H9 (cell line): ENCODE measurements at places on chromosomes 3 and 15. TPM values are rescaled to one million over a fixed set of nuclear protein-coding genes. Genes with fewer than 3 reads are reported as not detected.

Gene CLK3
- 40.8 and 41.0 TPM in 2 replicates for total RNA-seq

DNA sequence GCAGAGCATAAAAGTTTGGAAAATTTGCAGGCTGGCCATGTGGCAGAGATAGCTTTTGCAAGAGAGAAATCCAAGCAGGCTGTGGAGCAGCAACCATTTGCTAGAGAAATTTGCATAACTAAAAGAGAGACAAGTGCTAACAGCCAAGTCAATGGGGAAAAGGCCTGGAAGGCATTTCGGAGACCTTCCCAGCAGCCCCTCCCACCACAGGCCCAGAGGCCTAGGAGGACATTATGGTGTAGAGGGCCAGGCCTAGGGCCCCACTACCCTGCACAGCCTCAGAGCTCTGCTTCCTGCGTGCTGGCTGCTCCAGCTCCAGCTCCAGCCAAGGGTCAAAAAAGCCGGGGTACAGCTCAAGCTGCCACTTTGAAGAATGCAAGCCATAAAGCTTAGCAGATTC, 82.7 kb downstream of the MYO5A start:
- H3K4me1 ChIP-seq, result peaks cover 2% of the 10 kb centered on the region; the same call in 1 of the 2 replicates
- H3K27ac ChIP-seq, result no peak overlapping the region
- H3K36me3 ChIP-seq, result peaks cover 28% of the 10 kb centered on the region
- DNase-seq, result peak; percentile 57

Gene MESP1
- total RNA-seq, result not detected in 2 replicates

DNA sequence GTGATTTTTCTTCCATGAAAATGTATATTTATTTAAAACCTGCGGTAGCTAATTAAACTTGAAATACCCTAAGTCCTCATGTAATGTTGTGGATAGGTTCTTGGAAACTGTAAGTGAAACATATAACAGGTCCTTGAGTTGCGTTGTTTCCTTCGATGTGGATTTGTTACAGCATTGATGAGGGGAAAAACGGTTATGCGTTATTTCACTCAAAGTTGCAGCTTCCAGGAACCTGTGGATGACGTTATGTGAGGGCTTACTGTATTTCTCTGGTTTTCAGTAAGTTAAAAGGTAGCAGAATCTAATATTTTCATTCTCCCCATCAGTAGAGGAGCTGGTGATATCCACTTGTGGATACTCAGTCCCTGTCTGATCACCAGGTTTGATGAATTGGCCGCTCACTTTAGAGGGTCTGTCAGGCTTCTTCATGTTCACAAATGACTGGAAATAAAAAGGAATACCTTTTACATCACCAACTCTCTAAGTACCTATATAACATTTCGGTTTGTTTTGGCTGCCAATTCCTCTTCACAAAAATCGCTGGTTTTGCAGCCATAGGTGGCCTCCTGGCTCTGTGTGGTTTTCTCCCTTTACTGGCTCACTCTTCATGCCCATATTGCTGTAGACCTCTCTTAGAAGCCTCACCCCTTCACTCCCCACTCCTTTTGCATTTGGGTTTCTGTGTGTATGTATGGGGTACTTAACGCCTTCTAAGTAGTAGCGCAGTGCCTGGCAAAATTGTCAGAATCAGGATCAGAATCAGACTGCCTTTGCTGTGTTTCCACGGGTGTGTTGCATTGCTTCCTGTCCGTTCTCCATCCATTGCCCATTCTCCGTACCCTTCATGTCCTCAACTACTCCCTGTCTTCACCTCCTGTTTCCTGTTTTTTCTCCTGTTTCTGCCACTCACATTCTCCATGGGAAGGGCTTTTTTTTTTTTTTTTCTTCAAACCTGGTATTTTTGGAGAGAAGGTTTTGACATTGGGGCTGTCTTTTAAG, 112.6 kb downstream of the FNDC3B start:
- H3K4me1 ChIP-seq, result peaks cover 25% of the 10 kb centered on the region
- peak overlapping the region; percentile 40 for H3K27ac ChIP-seq
- H3K4me3 ChIP-seq, result no peak overlapping the region
- DNase-seq, result no peak
- H3K27me3 ChIP-seq, result no peaks in the 10 kb centered on the region
- no peaks in the 10 kb centered on the region; the same call in 2 of the 3 replicates for H3K36me3 ChIP-seq

GRCh38 chr3:140288595-140288994, 353.6 kb downstream of the CLSTN2 start:
- no peak for DNase-seq
- H3K27ac ChIP-seq, result no peak overlapping the region
- no peaks in the 10 kb centered on the region for H3K27me3 ChIP-seq
- no peak overlapping the region for H3K4me3 ChIP-seq
- peaks cover 4% of the 10 kb centered on the region; the same call in 1 of the 2 replicates for H3K4me1 ChIP-seq
- peaks cover 15% of the 10 kb centered on the region for H3K36me3 ChIP-seq

DNA sequence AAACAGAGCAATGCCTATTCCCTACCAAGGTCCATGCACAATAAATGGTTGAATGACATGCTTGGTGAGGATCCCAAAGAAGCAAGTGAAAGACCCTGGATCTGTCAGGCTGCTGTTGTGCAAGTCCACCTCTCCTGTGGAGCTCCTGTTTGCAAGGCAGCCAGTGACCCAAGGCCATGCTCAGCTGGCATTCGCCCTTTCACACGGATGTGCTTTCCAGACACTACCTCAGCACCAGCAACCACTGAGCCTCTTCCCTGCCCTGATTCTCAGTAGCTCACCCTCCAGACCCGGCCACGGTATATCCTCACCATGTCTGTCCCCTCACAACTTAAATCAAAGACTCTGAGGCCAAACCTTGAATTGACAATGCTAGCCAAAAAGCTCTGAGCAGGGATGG, 23.3 kb downstream of the WWTR1 start:
- no peak overlapping the region for H3K27ac ChIP-seq
- H3K27me3 ChIP-seq, result no peaks in the 10 kb centered on the region
- no peaks in the 10 kb centered on the region; the same call in 1 of the 2 replicates for H3K4me1 ChIP-seq
- peaks cover 2% of the 10 kb centered on the region; the same call in 2 of the 3 replicates for H3K36me3 ChIP-seq
- H3K4me3 ChIP-seq, result no peak overlapping the region

Gene GOLGA6L22
- not detected in 2 replicates for total RNA-seq

DNA sequence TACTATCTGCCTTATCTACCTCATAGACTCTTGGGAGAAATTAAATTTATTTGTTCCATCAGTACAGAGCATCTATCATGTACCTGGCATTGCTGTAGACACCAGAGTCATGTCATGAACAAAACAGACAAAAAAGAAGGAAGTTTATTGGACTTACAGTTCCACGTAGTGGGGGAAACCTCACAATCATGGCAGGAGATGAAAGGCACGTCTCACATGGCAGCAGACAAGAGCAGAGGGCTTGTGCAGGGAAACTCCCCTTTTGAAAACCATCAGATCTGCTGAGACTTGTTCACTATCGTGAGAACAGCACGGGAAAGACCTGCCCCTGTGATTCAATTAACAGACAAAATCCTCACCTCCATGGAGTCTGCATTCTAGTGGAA, 25.6 kb upstream of the ACAP2 start:
- H3K36me3 ChIP-seq, result no peaks in the 10 kb centered on the region; the same call in 2 of the 3 replicates
- DNase-seq, result no peak
- no peaks in the 10 kb centered on the region for H3K27me3 ChIP-seq
- no peak overlapping the region for H3K27ac ChIP-seq
- H3K4me1 ChIP-seq, result no peaks in the 10 kb centered on the region
- no peak overlapping the region for H3K4me3 ChIP-seq

Gene CHRNA7
- total RNA-seq, result 4.4 and 4.8 TPM in 2 replicates

- H3K36me3 ChIP-seq, result peaks cover under 1% of the 10 kb centered on the region; the same call in 1 of the 2 replicates
- H3K4me1 ChIP-seq, result no peaks in the 10 kb centered on the region
- no peak overlapping the region for H3K27ac ChIP-seq
Observed at GRCh38 chr15:99734575-99734974, 1.3 kb upstream of the LYSMD4 start.

Gene BOC
- 3.5 and 4.0 TPM in 2 replicates for total RNA-seq

GRCh38 chr15:94793641-94794040, 562.3 kb downstream of the MCTP2 start:
- no peaks in the 10 kb centered on the region for H3K4me1 ChIP-seq
- H3K27me3 ChIP-seq, result no peaks in the 10 kb centered on the region
- no peaks in the 10 kb centered on the region for H3K36me3 ChIP-seq
- no peak for DNase-seq

DNA sequence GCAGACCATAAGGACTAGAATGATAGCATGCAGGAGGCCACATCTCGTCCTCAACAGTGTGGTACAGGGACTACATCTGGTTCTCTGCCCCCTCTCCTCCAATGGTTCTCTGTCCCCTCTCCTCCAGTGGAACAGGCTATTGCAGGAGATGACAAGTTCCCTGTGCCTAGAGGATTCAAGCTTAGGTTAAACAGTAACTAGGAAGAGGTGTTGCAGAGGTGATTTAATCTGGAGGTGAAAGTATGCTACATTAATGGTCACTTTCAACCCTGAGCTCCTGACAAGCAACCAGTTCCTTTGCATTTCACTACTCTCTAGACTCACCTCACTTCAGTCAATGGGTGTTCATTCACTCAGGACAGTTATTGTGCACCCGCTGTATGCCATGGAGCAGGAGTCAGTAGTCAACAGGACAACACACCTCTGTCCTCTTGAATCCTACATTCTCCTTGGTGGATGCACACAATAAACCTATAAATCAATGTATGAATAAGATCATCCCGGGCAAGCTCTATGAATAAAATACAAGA, 16.0 kb downstream of the SPATA12 start:
- no peak overlapping the region; the same call in 2 of the 3 replicates for H3K4me3 ChIP-seq
- DNase-seq, result no peak
- no peaks in the 10 kb centered on the region for H3K36me3 ChIP-seq
- no peaks in the 10 kb centered on the region; the same call in 1 of the 2 replicates for H3K27me3 ChIP-seq
- H3K27ac ChIP-seq, result no peak overlapping the region

DNA sequence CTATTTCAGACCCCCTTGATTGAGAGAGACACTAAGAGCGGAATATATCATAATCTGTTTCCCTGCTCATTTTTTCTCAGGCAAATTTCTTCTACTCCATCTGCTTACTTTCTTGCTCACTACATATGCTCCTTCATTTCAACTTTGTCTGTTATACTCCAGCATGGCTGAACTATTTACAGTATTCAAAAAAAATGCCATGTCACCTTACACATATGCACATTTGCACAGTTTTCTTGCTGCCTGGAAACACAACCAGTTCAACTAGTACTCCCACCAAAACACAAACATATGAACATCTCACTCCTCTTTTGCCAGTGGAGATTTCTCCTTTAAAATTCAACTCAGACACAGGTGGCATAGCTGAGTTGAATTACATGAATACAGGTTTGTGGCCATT, 1142.1 kb upstream of the CADM2 start:
- no peaks in the 10 kb centered on the region for H3K4me1 ChIP-seq
- no peak for DNase-seq
- H3K27ac ChIP-seq, result no peak overlapping the region
- no peaks in the 10 kb centered on the region for H3K27me3 ChIP-seq

Gene TM4SF18
- 8.1 and 9.8 TPM in 2 replicates for total RNA-seq

DNA sequence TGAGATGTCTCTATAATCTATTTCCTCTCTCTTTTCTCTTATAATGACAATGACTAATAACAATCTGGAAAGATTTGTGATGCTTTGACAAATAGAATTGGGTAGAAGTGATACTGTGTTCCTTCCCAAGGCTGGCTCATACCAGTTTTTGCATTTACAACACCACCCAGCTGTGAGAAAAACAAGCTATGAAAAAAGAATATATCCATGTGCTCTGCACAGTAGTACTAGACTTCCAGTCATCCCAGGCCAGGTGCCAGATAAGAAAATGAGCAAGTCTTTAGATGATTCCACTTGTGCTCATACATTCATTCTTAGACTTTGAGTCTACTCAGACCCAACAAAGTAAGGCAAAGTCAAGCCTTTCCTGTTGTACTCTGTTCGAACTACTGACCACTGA, 350.2 kb upstream of the POU1F1 start:
- no peaks in the 10 kb centered on the region for H3K4me1 ChIP-seq
